ENCODE measurements at places on chromosomes 7 and 10.

DNA sequence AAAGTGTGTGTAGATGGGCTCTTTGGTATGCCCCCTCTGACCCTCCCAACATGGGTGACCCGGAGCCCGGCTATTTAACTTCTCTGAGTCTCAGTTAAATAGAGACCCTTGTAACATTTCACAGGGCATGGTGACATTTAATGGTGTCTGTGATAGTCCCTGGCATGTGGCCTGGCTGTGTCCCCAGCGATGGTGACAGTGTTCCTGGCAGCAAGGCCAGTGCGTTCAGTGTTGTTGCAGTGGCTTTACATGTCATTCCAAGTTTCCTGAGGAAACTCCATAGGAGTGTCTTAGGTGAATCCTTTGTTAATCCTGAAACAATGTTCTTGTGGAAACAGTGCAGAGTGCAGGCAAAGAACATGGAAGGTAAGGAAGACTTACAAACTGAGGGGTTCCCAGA is 137.0 kb downstream of the RAMP3 start:
- DNase-seq: no peak

GRCh38 chr10:113119801-113120200 is 169.8 kb downstream of the TCF7L2 start:
- DNase-seq: no peak

DNA sequence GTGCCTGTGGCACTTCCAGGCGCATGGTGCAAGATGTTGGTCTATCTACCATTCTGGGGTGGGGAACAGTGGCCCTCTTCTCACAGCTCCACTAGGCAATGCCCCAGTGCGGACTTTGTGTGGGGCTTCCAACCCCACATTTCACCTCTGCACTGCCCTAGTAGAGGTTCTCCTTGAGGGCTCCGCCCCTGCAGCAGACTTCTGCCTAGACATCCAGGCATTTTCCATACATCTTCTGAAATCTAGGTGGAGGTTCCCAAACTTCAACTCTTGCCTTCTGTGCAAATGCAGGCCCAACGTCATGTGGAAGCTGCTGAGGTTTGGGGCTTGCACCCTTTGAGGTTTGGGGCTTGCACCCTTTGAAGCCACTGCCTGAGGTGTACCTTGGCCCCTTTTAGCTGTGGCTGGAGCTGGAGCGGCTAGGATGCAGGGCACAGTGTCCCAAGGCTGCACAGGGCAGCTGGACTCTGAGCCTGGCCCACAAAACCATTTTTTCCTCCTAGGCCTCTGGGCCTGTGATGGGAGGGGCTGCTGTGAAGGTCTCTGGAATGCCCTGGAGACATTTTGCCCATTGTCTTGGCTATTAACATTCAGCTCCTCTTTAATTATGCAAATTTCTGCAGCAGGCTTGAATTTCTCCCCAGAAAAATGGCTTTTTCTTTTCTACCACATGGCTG is 130.6 kb upstream of the EFCAB10 start:
- DNase-seq: no peak

DNA sequence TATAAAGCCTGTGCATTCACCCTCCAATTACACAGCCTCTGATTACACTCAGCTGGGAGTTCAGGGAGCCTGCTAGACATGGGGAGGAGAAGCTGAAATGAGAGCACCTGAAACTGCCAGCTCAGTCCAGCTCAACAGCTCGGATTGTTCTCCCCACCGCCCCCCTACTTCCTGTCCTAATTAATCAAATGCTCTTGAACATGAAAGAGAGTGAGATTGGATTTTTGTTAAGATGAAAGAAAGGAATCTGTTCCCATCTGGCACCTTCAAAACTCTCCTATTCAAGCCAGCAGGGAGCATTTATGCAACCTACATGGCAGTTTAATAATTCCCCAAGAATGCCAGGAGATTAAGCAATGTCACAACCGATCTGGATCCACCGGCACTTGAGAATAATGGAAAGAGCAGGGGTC is 98.0 kb downstream of the NPSR1 start:
- DNase-seq: no peak

DNA sequence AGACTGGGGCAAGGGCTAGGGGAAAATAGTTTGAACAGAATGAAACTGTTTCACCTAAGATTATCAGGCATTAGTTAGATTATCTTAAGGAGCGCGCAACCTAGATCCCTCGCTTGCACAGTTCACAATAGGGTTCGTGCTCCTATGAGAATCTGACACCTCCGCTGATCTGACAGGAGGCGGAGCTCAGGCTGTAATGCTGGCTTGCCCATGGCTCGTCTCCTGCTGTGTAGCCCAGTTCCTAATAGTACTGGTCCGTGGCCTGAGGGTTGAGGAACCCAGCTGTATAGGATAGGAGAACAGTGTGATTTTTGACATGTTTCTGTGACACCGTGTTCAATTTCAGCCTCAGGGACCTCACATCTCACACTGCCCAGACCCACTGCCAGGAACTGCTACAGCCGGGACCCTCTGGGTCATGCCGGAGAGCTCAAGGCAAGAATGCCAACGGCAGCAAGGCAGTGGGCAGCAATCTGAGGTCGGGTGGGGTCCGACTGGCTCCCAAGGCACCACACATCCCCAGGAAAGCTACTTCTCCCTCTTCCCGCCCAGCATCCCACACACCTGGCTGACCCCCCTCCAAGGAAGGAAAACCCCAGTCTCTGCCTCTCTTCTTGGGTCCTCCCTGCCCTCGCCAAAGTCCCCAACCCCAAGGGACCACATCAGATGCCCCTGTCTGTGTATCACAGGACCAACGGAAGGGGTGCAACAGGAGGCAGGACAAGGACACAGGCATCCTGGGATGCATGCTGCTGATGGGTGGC is 31.7 kb downstream of the CAMK2B start:
- DNase-seq: no peak

GRCh38 chr7:50717181-50717580 is 65.5 kb downstream of the GRB10 start:
- no peak for DNase-seq

GRCh38 chr10:2972810-2973209 is 94.5 kb upstream of the PFKP start:
- no peak for DNase-seq

DNA sequence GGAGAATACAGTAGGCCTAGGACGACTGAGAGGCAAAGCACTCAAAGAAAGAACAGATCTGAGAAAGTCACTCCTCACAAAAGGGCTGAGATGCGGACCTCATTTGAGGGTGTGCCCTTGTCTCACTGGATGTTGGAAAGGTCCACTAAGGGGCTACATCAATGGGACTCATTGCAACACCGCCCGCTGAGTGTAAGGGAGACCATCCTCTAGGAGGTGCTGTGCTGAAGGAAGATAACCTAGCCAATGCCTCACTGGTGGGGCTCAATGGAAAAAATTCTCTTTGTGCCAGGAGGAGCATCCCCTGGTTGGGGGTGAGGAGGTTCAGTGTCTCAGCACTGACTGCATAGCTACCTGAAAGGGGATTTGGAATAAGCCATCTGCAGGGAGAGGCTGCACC is 758.7 kb upstream of the CELF2 start:
- no peak for DNase-seq

GRCh38 chr7:127438836-127439235 is 46.3 kb upstream of the ZNF800 start:
- DNase-seq: no peak

- DNase-seq: no peak
These were observed 205.8 kb upstream of the HDAC9 start for GRCh38 chr7:18289788-18290187.

Data from stimulated activated CD8-positive, alpha-beta memory T cell treated with anti-CD3 and anti-CD28 coated beads, Interleukin-7, amount 100 ng/mL, for 4 hours (primary cell).